ENCODE measurements at places on chromosomes 5 and 9.

- no peak for DNase-seq
These were observed 217.2 kb downstream of the MEF2C start for GRCh38 chr5:88665750-88666215.

DNA sequence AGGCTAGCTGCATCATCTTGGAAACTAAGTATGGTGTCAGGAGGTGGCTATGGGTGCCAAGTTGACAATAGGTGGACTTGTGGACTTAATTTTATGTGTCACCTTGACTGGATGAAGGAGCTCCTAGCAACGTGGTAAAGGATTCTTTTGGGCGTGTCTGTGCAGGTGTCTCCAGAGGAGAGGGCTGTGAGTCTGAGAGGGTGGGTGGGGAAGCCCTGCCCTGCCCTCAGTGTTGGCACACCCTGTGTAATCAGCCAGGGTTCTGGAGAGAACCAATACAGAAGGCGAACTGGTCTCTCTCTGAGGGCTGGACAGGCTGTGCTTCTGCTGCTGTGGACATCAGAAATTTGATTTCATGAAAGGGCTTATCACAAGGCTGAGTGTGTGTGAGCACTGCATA, 61.0 kb downstream of the GTF3C4 start:
- no peak for DNase-seq

DNA sequence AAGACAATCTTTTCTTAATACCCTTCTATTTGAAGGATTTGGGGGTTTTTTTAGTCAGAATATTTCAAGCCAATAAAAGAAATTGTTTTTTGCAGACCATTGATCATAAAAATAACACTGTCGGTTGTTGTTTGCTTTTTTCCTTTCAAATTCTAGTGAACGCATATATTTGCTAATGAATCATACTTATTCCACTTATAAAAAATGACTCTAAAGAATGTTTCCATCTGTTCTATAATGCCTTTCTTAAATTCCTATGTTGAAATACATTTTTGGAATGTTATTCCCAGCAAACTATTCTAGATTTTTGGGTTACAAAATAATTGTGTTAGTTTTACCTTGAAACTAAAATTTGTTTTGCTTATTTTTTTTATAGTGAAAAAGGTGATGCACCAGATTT, 32.2 kb downstream of the CWC27 start:
- DNase-seq = no peak

DNA sequence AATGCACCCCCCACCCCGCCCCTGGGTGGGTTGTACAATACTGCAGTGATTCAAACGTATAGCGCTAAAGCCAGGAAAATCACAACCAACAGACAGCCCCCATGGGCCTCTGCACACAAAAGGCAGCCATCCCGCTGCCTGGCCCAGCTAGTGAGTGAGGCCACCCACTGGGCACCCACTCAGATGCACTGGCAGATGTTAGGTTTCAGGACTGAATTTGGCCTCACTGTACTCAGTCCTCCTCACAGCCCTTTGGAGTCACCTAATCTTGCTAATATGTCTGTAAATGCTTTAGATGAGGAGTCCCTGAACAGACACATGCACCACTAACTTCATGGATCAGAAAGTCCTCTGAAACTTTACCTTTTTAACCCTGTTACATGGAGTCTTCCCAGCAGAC, 87.7 kb downstream of the FSTL4 start:
- DNase-seq = no peak

GRCh38 chr5:107329850-107330249, 340.9 kb downstream of the EFNA5 start:
- no peak for DNase-seq

DNA sequence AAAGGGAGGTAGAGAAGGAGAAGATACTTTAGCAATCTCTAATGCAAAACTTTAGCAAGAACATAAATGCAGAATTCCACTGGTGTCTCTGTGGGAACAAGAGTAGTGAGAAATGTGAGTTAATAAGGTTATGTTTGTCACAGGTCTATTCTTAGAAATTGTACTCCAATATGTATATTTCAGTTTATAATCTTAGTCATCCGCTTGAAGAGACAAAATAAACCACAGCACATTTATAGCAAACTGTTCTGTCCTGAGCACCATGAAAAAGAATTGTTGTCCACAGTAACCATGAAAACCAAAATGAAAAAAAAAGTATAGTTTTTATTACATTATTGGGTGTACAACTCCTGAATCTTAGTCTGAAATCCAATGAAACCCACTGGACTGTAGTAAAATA, 93.6 kb upstream of the TSLP start:
- no peak for DNase-seq

GRCh38 chr5:35799753-35800152, 56.9 kb upstream of the IL7R start:
- DNase-seq = no peak

DNA sequence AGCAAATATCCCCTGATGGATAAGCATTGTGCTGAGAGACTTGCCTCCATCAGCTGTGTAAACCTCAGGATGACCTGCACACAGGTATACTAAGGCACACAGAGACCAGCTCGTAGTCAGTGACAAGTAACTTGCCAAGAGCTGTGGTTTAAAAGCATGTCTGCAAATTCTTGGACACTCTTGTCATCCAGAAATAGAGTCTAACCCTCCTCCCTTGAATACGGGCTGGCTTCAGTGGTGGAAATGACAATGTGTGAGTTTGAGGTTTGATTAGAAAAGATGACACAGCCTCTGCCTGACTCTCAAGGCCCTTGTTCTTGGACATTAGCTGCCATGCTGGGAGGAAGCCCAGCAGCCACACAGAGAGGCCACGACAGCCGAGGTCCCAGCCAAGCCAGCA, 114.4 kb downstream of the GADD45G start:
- no peak for DNase-seq

DNA sequence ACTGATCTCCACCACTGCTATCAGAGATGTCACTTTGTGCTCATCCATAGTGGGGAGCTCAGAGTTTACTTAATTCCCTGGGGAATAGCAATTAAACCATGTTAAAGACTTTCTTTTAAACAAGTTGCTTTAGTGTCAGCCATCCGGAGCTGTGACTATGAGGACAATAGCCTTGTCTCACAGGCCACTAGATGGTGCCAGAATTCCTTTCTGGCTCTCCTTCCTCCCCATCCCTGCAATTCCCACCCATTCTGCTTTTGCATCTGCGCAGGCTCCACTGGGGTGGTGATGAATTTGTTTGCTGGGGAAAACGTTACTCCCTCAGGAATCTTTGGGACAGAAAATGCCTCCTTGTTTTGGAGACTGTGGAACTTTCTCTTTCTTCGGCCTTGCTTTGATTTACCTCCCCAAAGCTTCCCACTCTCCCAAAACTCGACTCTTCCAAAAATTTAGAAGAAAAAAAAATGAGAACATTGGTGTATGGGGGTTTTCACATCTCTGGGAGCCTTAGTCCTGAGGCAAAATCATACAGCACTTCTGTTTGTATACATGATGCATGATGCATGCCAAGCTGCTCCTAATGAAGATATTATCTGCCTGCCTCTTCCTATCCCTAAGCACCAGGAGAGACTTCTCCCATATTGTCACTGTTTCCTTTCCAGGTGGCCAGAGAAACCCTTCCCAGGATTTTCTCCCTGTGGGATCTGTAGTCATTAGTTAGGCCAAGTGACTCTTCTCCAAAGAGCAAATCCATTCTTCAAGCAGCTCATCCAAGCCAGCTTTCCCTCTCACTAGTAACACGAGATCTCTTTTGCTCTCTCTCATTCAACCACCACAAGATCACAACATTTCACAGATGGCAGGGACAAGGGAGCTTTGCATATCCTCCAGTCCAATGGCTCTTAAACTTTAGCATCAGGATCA, 466.1 kb downstream of the TLR4 start:
- no peak for DNase-seq

GRCh38 chr5:112628214-112628980, 109.3 kb upstream of the APC start:
- DNase-seq = no peak

DNA sequence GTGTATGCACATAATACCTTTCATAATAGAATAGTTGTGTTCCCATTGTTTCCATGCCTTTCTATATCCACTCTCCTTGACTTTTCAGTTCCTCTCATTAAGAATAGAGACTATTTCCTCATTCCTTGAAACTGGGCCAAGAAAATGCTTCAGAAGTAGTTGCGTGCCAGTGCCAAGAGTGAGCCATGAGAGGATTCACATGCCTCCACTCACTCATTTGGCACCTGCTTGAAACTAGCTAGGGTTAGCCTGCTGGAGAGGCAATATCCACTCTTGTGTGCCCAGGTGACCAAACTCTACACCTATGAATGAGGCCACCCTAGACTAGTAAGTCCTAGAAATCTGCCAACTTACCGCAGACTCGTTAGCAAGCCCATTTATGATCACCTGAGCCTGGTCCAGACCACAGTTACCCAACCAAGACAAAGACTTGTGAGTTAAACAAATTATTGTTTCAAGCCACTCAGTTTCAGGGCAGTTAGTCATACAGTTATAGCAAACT, 276.3 kb downstream of the EPB41L4A start:
- no peak for DNase-seq

DNA sequence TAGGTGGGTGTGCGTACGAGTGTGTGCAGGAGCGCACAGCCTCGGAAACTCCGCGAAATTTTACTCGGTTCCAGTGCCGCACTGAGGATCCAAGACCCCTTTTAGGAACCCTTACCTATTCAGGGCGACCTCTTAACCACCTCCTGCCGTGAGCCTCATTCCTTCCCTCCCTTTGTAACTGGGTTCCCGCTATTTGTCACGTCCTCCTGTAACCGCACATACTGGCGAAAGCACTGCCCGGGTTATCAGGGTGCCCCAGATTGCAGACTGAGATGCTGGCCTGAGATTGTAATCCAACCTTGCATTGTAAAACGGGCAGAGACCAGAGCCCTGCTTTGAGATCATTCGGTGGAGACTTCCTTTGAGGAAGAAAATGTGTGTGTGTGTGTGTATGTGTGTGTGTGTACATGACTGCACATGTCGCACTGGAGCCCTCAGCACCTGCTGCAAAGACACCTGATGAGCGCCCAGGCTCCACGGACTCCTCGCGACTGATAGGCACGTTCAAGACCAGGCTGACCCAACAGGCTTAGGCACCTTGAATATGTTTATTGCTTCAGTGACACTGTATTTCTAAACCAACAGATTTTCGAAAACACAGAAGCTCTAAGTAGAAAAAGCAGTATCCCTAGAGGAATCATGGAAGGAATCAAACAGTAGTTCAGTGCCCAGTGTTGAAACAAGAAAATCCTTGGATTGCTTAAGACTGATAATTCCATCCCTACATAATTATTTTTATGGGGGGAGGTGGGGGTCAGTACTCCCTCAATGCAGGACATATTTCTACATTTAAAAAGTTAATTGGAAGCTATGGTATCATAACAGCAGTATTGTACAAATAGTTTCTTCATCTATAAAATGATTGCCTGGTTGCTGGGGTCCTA, 86.5 kb upstream of the TNFAIP8 start:
- DNase-seq = peak; percentile 72

GRCh38 chr5:148507648-148508047, 123.9 kb downstream of the FBXO38 start:
- no peak for DNase-seq

DNA sequence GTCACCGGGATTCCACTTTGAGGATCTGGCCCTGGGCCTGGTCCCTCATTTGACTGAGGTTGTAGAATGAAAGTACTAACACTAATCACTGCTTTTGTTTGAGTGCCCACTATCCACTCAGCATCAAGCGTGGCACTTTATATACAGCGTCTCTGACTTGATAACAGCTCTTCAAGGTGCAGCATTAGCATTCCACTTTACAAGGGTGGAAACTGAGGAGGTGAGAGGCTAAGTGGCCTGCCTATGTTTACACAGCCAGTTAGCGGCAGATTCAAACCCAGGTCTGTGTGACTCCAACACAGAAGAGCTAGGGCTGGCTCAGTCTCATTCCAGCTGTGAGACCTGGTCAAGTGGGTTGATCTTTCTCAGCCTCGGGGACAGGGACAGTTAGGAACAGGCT, 5.9 kb downstream of the KCNMB1 start:
- no peak for DNase-seq

GRCh38 chr5:136730426-136730825, 365.1 kb upstream of the TRPC7 start:
- no peak for DNase-seq

DNA sequence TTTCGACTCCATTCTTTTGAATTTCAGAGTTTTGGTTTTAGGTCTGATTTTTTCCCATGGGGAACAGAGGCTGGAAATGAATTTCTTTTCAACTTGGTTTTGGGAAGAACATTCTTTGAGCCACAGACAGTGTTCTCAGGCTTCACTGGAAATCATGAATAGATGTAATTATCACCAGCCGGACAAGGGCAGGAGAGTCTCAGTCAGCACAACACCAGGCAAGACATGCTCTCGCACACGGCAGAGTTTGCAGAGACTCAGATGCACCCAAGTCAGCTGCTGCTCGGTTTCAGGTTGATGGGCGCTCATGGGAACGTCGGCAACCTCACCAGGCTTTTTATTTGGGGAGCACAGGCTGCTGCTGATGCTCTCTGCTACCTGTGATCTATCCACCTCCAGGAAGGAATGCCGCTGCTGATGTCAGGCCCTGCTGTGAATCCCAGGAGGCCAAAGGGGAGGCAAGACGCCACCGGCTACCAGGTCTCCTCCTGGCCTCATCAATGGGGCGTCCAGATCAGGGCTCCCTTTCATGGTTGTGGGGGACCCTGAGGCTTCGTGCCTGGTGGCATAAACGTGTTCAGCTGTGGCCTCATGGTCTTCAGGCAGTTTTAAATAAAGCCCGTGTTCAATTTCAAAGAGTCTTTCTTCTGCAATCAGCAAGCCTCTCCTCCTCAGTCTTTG, 332.3 kb upstream of the IRX4 start:
- DNase-seq = no peak

DNA sequence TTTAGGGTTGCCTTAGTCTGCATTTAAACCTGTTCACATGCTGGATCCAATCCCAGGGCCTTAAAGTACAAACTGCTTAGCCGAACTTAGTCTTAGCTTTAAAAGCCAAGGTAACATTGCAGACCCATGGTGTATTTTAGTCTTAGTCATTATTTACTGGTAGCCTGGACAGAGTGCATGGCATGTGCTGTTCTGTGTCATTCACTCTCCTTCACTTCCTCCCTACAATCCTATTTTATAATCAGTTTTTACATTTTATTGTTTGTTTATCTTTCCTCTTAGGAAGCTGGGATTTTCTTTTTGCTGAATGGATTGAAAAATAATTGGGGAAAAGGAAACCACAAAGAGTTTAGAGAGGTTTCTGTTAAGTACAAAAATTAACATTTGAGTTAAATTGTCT, 29.4 kb upstream of the TAL2 start:
- DNase-seq = no peak

- DNase-seq = peak; percentile 71
These were observed 220.4 kb downstream of the ARRDC3 start for GRCh38 chr5:91162534-91163381.

DNA sequence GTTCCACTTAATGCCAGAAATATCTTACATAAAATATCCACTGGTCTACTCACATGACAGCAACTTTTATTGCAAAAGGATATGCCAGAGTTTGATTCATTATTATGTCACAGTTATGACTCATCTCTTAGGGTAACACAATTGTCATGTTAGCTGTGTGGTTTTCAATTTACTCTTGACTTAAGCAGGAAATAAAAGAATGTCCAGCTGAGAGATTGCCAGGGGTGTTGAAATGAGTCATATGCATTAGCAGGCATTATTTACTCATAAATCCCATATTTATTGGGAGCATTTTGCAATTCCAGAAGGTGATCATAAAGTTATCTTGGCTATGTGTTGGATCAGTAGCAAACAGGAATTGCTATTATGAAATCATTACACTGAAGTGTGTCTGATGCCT, 1164.6 kb upstream of the CDH18 start:
- no peak for DNase-seq

Data from activated CD8-positive, alpha-beta memory T cell treated with anti-CD3 and anti-CD28 coated beads, Interleukin-2, amount 50 U/mL, for 48 hours (primary cell).